ENCODE measurements at places on chromosomes 6 and 20. TPM values are rescaled to one million over a fixed set of nuclear protein-coding genes. Genes with fewer than 3 reads are reported as not detected.

Gene PRDM13
- not detected for total RNA-seq

Gene LRRC1
- 19.9 TPM for total RNA-seq

Gene CCN5
- 44.8 TPM for total RNA-seq

Gene PEX6
- total RNA-seq: 22.9 TPM

Gene PRELID3B
- total RNA-seq: 61.1 TPM

Gene TSPO2
- 0.57 TPM for total RNA-seq

All from lung (tissue), 17 donors.